Metanephros (tissue), 2 donors: ENCODE measurements at places on chromosomes 3 and 15. TPM values are rescaled to one million over a fixed set of nuclear protein-coding genes. Genes with fewer than 3 reads are reported as not detected.

Gene FGF7
- 18.9 TPM for total RNA-seq

Gene CCNB2
- total RNA-seq = 15.1 TPM

Gene SYNPR
- not detected for total RNA-seq

Gene PRR20G
- total RNA-seq = not detected
